ENCODE measurements at places on chromosomes 5 and 9.

DNA sequence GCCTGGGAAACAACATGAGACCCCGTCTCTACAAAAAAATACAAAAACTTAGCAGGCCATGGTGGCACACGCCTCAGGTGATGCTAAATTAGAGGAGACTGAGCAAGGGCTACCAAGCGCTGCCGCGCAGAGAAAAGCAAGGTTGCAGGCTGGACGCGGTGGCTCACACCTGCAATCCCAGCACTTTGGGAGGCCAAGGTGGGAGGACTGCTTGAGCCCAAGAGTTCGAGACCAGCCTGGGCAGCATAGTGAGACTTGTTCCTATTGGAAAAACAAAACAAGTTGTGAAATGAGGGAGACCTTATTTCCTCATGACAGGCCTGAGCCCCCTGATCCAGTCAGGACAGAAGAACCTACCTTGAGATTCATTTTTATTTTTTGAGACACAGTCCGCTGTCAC lies 11.5 kb downstream of the RNF44 start:
- no peak for DNase-seq

GRCh38 chr5:136279314-136279713 lies 86.0 kb downstream of the TRPC7 start:
- DNase-seq: no peak

GRCh38 chr5:121688781-121689180 lies 162.9 kb upstream of the FTMT start:
- DNase-seq: no peak

GRCh38 chr5:61949054-61949678 lies 356.8 kb upstream of the KIF2A start:
- no peak for DNase-seq

Measured in cardiac fibroblast (primary cell).